ENCODE measurements at places on chromosomes 6 and 20. TPM values are rescaled to one million over a fixed set of nuclear protein-coding genes. Genes with fewer than 3 reads are reported as not detected.

The SS18L1 gene
- 75.0 TPM for total RNA-seq

GRCh38 chr6:115524821-115525220 is 535.9 kb downstream of the FRK start:
- DNase-seq: no peak

- DNase-seq: no peak
These were observed 5.5 kb downstream of the UBR2 start for GRCh38 chr6:42569102-42570028.

The ANKRD6 gene
- total RNA-seq: 33.8 TPM

The PCK1 gene
- 0.31 TPM for total RNA-seq

DNA sequence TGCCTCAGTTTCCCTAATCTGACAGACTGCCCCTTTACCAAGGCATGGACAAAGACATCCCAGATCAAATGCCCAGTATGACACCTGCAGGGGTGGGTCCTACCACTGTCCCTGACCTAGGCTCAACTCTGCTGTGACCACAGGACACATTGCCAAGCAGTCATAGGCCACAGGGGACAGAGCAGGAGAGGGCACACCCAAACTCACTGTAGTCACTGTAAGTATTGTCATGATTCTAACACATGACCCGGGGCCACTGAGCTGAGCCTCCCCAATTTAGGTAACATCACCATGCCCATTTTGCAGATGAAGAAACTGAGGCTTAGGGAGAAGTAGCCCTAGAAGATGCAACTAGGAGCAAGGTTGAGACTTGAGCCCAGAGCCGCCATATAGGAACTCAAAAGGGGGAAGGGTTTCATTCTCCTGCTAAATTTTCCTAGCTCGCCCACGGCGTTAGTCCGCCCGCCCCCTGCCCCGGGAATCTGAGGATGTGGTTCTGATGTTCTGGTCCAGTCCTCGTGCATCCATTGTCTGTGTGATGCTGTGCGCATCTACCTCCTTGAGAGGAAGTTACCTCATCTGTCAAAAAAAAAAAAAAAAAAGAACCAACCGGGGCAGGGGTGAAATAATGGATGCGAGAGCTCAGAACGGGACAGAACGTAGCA is 44.8 kb downstream of the PMEPA1 start:
- DNase-seq: no peak

DNA sequence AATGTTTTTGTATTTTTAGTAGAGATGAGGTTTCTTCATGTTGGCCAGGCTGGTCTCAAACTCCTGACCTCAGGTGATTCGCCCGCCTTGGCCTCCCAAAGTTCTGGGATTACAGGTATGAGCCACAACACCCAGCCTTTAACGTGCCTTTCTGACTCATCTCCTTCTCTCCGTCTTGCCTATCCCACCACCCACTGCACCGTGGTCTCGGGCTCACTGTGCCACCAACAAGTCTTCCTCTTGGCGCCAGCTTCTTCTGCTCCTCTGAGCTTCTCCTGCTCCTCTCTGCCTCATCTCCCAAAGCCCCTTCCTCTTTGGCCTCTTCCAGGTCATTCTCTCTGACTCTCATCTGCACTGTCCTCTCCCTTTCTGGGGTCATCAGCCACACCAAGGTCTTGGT is 41.0 kb downstream of the TMEM242 start:
- DNase-seq: no peak

The ECI2 gene
- 25.6 TPM for total RNA-seq

DNA sequence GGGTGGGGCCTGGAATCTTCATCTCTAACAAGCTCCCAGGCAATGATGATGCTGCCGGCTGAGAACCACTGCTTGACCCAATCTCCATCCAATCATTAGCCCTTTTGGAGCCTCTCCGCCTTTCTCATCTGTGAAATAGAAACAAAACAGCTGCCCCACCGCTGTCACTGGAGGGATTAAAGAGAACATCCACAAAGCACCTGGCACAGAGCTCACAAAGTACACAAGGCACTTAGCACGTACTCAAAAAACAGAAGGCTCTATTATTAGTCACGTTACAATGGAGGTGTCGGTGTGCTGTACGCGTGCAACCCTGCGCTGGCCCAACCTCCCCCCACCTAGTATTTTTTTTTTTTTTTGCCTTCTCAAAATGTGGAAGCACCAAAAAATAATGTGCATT is 213.5 kb upstream of the ARID1B start:
- no peak for DNase-seq

GRCh38 chr6:163991321-163991720 is 576.8 kb downstream of the QKI start:
- no peak for DNase-seq

DNA sequence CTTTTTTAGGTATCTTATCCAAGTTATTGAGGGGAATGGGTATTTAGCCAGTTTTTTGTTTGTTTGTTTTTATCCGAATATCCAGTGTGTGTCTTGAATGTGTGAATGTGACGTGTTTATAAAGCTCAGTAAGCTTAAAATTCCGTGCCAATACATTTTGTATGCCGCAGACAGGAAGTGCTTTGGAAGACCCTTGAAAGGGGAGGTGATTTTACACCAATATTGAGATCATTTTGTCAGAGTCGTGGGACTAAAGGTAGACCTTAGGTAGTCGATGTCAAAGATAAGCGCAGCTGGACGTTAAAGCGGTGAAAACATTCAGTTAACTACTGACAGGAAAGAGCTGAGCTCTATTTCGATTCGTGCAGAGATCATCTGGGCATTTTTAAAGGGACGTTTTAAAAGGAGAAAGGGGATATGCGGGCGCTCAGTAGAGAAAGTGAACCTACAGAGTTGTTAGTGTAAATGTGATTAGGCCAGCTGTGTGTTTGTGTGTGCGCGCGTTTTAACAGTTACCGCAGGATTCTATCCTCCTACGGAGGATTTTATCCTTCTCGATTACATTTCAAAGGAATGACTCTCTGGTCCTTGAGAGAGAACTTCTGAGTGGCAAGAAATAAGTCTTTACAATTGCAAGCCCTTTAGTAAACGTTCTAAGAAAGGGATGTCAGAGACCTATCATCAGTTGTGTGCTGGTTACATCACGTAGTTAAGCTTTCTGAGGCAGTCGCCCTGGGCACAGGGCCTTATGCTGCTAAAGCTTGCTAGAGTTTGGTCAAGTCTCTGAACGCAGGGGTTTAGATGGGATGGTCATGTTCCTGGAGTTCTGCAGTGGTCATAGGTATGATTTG is 625 bp upstream of the ECHDC1 start:
- no peak for DNase-seq

The MRAP2 gene
- 6.2 TPM for total RNA-seq

DNA sequence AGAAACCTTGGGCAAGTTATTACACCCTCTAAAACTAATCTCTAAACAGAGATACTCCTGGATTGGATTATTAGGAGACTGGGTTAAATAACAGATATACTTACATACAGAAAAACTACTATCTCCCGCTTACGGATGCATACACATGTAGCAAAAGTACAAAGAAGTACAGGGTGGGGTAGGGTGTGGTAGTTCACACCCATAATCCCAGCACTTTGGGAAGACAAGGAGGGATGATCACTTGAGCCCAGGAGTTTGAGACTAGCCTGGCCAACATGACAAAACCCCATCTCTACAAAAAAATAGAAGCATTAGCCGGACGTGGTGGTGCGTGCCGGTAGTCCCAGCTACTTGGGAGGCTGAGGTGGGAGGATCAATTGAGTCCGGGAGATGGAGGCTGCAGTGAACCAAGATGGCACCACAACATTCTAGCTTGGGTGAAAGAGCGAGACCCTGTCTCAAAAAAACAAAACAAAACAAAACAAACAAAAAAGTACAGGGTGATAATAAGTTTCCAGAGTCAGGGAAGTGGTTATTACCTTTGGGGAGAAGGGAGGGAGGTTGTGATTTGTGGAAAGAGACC is 8.1 kb downstream of the PIM1 start:
- no peak for DNase-seq

- no peak for DNase-seq
These were observed 56.0 kb downstream of the KCNK5 start for GRCh38 chr6:39173270-39173669.

DNA sequence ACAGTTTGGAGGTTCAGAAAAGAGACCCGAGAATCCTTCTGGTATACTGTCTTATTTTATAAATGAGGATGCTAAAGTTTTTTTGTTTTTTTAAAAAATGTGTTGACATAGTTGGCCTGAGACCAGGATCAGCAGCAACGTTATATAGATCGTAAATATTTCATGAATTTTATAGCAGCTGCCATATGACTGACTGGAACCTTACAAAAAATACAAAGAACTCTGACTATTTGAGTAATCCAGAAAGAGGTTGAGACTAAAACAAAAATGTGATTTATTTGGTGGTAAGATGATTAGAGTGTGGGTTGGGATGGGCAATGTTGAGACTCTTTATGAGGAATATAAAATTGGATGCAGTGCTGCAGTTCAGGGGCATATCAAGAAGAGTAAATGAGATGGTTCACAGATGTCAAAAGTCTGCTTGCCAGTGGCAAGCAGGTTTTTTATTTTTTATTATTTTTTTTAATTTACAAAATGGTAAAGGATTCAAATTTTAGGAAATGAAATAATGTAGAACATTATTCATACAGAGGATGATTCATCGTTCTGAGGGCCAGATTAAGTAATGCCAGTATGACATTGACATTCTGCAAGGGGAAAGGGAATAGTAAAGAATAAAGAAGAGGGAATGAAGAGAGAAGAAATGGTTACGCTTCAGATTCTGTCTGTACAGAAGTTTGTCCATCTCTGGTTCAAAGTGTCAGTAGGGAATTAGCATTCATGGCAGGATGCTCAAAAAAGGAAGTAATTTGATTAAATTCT is 58.5 kb downstream of the SCAF8 start:
- no peak for DNase-seq

The SYCP2L gene
- total RNA-seq: 9.8 TPM

The GPX5 gene
- not detected for total RNA-seq

The KIAA1755 gene
- 0.94 TPM for total RNA-seq

GRCh38 chr6:16273256-16273655 is 34.9 kb downstream of the GMPR start:
- DNase-seq: no peak

DNA sequence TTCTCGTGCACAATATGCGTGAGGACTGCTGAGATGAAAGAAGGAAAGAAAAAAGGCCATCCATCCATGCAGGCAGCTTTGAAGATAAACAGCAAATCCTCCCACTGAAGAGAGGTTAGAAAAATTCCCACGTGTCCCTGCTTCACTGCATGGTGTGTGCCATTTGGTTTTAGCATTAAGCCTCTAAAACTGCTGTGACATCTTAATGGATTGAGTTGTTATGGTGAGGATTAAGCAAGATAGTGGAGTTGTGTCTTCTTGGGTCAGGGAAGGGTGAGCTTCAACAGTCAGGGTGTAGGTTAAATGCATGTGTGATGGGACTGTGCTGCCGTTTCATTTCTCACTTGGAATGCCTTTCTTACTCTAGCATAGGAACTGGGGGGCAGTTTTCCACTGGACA is 50.5 kb downstream of the ZNF831 start:
- DNase-seq: no peak

- no peak for DNase-seq
These were observed 3.8 kb upstream of the AFG1L start for GRCh38 chr6:108291091-108291490.

DNA sequence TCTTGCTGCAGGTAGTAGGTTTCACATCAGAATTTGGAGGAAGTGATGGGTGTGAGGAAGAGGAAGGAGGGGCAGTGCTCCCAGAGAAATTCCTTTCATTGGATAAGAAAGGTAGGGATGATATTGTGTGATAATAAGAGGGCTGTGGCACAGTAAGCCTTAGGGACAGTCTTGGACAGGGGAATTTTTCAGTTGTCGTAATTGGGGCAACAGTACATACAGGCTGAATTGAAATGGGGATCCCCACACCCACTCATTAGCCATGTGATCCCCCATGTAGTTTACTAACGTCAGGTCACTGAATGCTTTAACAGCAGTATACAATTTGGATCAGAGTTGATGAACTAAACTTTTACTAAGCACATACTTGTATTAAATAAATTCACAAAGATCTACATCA is 79.4 kb downstream of the FOXO3 start:
- DNase-seq: no peak

- no peak for DNase-seq
These were observed 555.6 kb downstream of the CD83 start for GRCh38 chr6:14673201-14673600.

DNA sequence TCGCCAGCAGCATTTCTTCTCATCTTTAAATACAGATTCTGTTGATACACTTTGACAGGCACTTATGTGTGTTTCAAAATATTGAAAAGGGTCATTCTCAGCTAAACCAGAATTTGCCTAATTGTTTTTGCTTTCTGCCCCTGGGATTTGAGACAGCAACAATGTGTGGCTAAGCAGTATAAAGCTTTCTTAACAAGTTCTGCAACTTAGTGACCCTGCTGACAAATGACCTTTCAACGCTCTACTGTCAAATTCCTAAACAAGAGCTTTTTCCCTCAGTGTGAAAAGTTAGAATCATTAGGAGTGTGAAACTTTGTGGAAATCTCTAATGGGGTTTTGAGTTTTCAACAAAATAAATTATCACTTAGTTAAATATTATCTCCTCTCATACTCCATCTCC is 414.6 kb downstream of the RFPL4B start:
- DNase-seq: no peak

DNA sequence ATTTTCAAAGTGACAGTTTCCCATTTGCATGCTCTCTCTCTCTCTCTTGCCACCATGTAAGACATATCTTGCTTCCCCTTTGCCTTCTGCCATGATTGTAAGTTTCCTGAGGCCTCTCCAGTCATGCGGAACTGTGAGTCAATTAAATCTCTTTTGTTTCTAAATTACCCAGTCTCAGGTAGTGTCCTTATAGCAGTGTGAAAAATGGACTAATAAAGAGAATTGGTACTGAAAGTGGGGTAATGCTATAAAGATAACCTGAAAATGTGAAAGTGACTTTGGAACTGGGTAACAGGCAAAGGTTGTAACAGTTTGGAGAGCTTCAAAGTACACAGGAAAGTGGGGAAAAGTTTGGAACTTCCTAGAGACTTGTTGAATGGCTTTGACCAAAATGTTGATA is 389.8 kb downstream of the GRIK2 start:
- DNase-seq: no peak

DNA sequence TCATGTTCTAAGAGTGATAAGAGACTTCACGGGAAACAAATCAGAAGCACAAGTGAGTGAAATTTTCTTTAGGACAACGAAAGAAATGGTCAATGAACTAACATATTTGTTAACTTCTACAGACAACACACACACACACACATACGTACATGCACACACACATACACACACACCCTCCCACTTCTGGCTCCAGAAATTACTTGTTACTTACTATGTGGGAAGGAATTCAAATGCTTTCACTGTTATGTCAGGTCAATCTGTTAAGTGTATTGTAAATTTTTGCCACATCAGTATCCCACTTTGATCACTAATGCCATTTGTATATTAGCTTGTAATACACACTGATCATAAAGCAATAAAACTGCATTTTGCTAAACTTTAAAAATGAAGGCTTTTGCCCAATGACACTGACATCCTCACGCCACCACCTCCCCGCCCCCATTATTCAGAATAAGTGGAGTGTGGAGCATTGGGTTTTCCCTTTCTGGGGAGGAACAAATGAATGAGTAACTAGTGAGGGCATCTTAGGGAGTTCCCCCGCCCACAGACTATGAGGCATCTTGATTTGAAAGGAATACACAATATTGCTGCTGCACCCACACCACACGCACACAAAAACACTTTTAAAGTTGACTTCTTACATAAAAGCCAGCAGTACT is 76.2 kb downstream of the ATXN1 start:
- DNase-seq: no peak

- no peak for DNase-seq
These were observed 31.8 kb upstream of the ZNF133 start for GRCh38 chr20:18256440-18257090.

Measured in occipital lobe (tissue), 3 donors.